ENCODE measurements at places on chromosomes 7 and 10.

GRCh38 chr10:23367896-23368595, 23.4 kb upstream of the C10orf67 start:
- peak; percentile 18 for DNase-seq

DNA sequence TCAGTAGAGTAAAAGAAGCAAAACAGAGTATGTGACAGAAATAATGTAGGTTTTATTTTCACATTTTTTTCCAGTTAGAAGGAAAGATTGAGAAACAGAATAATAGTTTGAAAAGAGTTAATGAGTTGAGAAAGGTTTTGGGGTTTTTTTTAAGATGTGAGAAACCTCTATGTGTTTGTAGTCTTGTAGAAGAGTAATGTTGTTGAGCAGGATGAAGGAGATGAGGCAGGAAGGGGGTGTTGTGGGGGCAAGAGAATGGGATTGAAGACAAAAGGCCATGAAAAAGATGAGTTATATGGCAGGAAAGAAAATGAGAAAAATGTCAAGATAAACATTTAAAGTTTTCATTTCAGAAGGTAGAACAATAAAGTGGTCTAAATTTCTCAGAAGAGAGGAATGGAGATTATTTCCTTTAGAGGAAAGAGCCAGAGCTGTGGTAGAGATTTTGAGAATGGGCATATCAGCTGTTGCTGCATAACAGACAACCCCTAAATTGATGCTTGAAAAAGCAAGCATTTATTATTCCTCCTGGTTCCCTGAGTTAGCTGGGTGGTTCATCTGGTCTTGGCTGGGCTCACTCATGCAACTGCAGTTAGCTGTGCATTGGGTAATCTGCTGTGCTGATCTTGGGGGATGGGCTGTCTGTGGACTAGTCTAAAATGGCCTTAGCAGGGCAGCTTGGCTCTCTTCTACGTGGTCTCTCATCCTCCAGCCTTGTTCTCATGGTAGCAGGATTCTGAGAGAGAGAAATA, 27.1 kb downstream of the PCGF5 start:
- DNase-seq: no peak

- no peak for DNase-seq
These were observed 3.4 kb downstream of the AOC1 start for GRCh38 chr7:150855476-150856302.

GRCh38 chr10:122486406-122487080, 25.2 kb downstream of the HTRA1 start:
- no peak for DNase-seq

- no peak for DNase-seq
These were observed 6.1 kb downstream of the COPG2 start for GRCh38 chr7:130662426-130662825.

GRCh38 chr7:37081436-37081835, 357.1 kb upstream of the AOAH start:
- no peak for DNase-seq

- no peak for DNase-seq
These were observed 1.3 kb downstream of the FAS start for GRCh38 chr10:88991899-88992320.

GRCh38 chr7:33700001-33700899, 205.1 kb upstream of the BMPER start:
- DNase-seq: no peak

DNA sequence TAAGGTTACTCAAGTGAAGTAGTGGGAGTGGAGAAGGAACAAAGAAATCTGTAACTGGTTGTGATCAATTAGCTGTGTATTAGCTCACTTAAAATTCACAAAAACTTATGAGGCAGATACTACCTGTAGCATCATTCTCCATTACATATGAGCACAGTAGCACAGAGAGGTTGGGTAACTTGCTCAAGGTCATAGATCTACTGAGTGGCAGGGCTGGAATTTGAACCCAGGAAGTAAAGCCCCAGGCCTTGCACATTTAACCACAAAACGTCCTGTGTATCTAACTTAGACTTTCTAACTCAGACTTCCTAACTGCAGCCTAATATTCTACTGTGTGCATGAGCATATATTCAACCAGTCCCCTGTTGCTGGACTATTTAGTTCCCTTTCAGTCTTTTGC, 5.6 kb upstream of the SLF2 start:
- no peak for DNase-seq

GRCh38 chr10:3222068-3222467, 49.5 kb upstream of the PITRM1 start:
- peak; percentile 20 for DNase-seq

DNA sequence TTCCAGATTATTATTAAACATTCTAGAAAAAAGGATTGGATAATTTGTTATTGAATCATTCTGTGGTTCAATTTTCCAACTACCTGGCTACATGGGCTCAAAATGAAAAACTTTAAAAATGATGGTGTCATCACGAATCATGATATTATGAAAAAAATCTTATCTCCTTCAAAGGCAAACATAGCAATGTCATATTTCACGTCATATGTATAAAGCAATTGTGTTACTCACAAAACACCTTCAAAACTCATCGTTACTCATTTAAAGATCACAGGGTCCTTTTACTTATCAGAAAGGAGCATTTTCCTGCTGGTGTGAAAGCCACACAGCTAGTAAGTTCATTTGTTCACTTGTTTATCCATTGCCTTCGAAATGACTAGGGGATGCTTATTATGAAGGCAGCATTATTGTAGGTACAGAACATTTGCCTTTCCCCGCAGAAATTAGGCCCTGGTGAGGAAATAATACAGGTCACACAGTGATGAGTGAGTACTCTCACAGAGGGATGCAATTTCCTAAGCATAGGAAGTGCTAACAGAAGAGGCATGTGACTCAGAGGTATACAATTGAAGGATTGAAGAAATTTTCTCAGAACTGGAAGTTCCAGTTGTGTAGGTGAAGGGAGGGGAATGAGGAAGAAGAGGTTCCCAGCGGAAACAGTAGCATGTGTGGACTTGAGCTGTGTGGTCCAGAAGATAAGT, 478.7 kb downstream of the INHBA start:
- no peak for DNase-seq

DNA sequence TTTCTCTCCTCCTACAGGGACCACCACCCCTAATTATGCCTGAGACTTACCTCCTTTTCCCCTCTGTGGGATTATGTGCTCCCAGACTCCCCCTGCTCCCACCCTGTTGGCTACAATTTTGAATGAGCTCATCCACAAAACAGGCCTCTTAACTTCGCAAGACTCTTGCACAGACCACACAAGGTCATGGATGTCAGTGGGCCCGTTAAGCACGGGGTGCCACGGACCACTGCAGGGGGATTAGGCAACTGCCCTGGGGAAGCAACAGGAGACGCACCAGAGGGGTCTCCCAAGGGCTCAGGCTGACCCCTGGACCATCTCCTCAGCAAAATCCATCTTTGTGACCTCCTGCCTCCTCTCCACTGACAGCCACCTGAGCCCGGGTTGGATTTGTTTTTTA, 42.1 kb upstream of the COL13A1 start:
- DNase-seq: no peak

DNA sequence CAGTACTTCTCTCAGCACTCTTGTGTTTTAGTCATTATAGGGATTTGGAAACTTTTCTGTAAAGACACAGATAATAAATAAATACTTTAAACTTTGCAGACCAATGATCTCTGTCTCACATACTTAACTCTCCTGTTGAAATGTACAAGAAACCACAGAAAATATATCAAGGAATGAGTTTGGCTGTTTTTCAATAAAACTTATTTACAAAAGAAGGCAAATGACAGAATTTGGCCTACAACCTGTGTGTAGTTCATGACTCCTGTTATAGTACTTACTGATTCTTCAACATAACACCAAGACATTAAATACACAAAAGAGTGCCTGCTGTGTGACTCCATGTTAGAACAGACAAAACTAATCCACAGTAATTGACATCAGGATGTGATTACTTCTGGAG, 510.0 kb upstream of the PHF14 start:
- DNase-seq: no peak

DNA sequence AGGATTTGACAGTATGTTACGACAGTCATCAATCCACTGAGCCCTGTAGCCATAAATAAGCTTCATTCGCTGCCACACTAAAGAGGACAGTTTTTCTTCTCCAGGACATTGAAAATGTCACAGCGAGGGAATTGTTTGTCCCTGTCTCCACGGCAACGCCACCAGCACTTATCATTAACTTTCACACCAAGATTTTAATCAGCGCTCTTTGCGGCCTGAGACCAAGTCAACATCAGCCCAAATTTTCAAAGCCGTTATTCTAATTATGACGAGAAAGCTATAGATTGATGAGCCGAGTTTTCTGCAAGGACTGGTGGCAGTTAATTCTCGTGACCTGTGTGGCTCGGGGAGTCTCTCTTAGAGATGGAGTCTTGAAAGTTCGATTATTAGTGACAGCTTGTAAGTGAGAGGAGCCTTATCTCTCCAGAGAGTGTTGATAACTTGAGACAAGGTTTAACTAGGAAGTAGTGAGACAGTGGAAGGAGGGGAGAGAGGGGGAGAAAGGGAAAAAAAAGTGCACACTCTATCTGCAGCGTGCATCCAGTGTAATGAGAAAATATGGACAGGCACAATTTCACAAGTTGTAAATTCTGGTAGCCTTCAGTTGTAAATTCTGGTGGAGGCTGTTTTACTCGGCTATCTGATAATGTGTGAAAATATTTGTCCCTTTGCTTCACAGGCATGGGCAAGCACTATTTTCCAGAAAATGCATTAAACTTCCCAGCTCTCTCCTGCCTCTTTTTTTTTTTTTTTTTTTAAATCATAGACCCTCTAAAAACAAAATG, 473.3 kb downstream of the LRMDA start:
- no peak for DNase-seq

- no peak for DNase-seq
These were observed 569.3 kb downstream of the KCNMA1 start for GRCh38 chr10:77068272-77068671.

GRCh38 chr7:145009876-145010275, 174.0 kb upstream of the TPK1 start:
- no peak for DNase-seq

- no peak for DNase-seq
These were observed 374.2 kb upstream of the SEMA3A start for GRCh38 chr7:84568781-84569180.

DNA sequence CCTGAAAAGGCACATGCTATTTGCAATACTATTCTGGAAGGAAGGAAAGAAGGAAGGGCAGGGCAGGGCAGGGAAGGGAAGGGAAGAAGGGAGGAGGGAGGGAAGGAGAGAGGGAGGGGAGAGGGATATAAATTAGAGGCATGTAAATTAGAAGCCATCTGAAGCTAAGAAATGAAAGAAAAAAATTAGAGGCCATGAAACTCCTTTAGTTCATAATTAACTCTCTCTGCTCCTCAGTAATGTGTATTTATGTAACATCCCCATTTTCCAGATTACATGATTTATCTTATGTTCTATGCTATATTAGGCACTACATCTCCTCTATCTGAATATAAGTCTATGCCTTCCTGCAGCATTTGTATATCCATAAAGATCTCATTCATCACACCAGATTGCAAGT, 12.7 kb upstream of the JCAD start:
- DNase-seq: no peak

DNA sequence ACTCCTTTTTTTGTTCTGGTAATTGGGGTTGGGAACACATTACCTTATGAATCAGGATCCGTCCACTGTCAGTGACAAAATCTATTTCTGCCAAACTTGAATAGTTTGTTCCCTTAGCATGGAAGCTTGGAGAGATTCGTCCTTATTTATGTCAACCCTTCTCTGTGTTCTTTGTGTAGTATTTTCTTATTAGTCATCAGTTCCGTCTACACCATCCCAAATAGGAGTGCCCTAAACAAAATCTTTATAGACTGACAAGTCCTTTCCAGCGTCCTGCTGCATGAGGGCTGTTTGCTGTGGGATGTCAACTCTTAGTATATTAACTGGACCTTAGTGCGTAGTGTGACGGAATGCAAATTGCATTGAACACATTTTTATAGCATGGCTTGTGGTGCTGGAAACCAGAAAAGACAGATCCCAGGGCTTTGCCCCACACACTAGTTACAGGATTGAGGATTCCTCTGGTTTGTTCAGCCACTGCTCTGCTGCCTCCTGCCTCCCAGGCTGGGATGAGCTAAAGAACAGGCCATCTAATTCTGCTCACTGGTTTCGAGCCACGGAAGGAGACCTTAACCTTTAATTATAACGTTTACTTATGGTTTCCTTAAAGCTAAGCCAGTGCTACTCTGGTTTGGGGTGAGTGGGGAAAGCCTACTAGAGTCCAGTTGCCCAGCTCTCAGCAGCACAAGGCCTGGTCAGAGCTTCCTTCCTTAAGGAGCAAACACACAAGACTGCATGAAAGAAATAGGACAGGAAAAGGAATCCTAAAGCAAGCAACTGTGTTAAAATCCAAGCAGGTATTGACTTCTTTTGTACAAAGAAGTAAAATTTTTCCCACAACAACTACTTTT, 194.4 kb downstream of the CCSER2 start:
- no peak for DNase-seq

- DNase-seq: no peak
These were observed 6.9 kb downstream of the KPNA7 start for GRCh38 chr7:99201027-99201426.

DNA sequence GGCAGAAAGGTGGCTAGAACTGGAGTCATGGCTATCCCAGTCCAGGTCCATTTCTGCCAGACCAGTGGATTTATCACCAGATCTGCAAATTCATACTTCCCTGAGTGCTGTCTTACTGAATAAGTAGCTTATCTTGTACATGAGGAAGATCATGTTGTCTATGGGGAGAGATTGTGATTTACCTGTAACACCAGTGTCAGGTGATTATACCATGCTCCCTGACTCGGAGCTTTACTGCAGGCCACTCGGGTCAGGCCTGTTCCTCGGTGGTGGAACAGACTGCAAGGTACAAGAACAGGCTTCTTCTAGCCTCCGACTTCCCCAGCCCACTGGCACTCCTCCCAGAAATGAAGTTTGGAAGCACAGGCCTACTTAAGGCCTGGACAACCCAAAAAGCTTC, 42.6 kb upstream of the DLG5 start:
- DNase-seq: no peak

DNA sequence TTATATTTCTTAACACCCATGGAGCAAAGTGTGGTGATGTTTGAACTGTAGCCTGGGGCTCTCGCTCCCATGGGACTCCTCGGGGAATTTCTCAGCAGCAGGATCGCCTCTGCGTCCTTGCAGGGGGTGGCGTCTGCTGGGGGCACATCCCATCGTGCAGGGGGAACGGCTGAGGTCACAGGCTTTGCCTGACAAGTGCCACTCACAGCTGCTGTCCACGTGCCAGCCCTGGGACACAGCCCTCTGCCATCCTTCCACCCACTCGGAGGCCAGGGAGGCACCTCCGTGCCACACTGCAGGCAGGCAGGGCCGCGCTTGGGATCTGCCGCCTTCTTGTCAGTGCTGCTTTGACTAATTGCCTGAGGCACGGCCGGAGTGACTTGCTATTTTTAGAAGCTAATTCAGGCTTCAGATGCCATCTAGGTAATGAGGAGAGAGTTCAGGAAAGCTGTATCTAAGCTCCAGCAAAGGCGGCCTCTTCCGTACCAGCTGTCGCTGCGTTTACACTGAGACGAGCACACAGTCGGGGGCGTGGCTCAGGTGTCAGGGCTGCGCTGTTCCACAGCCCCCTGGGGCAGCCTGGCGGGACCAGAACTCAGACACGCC, 45.7 kb downstream of the PITRM1 start:
- DNase-seq: no peak

DNA sequence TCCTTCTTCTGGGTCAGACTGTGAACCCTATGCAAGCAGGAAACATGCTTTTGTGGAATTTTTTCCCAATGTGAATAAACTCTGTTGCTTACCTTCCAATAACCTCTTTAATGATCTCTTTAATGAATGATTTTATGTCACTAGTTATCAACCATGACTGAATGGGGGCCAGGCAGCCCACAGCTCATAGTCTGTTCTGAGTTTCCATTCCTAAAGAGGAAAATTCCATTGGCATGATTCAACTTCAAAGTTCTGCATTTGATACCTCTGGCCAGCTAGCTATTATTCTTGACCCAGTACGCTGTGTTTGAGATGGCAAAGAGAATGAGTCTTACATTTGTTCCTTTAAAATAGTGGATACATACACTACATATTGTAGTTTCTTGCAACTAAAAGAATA, 867.8 kb upstream of the CELF2 start:
- no peak for DNase-seq

Measured in DND-41 (cell line).